ENCODE measurements at places on chromosomes 3 and 15.

GRCh38 chr3:55235416-55235815, 251.7 kb downstream of the WNT5A start:
- peak; percentile 83 for DNase-seq

GRCh38 chr15:24898715-24899272, 56.0 kb upstream of the SNRPN start:
- no peak for DNase-seq

GRCh38 chr15:79432345-79433275, 474 bp downstream of the MINAR1 start:
- no peak for DNase-seq

DNA sequence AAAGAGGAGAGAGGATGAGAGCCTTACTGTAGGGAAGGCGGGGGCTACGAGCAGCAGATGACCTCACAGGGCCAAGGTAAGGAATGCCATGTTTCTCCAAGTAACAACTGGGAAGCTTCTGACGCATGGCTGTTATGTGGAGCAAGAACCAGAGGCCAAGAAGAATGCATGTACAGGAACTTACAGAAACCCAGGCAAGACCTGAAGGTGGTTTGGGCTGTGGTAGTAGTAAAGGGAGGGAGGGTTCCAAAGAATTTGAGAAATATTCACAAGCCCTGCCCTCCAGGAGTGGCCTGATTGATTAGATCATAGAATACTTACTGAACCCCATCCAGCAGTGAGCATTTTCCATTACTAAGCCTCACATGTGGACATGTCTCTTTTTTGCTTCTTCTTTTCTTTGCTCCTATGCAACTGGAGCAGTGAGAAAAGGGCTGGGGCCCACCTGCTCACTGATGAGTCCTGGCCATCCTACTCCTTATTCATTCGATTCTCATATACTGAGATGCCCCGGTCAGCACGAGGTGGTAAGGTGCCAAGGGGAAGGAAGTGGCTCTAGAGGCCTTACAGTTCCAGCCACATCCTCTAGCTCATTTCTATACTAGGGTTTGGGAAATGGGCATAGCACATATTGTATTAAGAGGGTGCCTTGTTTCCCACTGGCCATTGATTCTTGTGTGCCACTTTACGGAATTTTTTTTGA, 8.3 kb upstream of the SLC12A8 start:
- peak; percentile 7 for DNase-seq

DNA sequence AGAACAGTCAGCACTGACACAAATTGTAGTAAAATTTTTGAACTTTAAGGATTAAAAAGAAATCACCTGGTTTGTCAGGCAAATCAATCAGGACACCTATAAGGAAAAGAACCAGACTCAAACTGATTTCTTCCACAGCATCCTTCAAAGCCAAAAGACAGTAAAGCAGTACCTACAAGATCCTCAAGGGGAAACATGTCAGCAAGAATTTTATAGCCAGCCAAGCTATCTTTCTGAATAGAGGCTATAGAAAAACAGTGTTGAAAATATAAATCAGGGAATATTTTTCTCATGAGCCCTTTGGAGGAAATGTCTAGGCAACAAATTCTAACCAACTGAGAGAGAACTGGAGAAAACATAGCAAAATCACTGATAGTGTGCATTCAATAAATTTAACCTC, 301.4 kb upstream of the UBE2E2 start:
- DNase-seq: no peak

- no peak for DNase-seq
Measured at GRCh38 chr3:179236669-179237301, 14.1 kb downstream of the KCNMB3 start.

- no peak for DNase-seq
Measured at GRCh38 chr3:78908236-78908635, 859.6 kb downstream of the ROBO1 start.

GRCh38 chr3:53673722-53674350, 172.4 kb downstream of the CHDH start:
- no peak for DNase-seq

GRCh38 chr15:87777054-87777561, 479.4 kb downstream of the NTRK3 start:
- peak; percentile 97 for DNase-seq

DNA sequence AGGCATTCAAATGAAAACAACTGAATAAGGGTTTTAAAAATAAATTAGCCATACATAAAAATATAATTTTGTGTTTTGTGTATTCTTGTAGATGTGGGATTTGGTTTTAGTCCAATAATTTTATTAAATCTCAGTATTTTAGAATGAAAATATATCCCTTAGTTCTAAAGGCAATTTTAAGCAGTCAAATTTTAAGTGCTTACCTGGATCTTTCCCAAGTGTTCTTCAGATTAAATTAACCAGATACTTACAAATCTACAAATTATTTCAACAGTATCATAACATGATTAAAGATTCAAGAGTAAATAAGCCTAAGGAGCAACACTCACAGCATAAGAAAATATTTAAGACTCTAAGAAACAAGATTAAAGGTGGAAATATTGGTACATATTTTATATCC, 275.0 kb upstream of the RBMS3 start:
- DNase-seq: no peak

DNA sequence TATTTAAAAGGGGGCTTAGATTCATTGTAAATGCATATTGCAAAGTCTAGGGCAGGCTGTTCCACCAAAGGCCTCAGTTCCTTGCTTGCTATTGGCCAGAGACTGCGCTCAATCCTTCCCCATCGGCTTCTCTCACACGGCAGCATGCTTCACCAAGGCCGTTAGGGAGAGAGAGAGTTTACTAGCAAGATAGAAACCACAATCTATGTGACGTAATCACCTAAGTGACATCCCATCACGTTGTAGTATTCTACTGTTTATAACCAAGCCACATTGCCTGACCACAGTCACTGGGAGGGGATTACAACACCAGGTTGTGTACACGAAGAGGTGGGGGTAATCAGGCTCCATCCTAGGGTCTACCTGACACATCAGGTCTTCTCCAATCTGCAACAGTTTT, 16.0 kb upstream of the NPAP1 start:
- no peak for DNase-seq

- DNase-seq: peak; percentile 15
Measured at GRCh38 chr15:88166082-88166993, 90.2 kb downstream of the NTRK3 start.

- no peak for DNase-seq
Measured at GRCh38 chr3:24389108-24390090, 105.3 kb downstream of the THRB start.

DNA sequence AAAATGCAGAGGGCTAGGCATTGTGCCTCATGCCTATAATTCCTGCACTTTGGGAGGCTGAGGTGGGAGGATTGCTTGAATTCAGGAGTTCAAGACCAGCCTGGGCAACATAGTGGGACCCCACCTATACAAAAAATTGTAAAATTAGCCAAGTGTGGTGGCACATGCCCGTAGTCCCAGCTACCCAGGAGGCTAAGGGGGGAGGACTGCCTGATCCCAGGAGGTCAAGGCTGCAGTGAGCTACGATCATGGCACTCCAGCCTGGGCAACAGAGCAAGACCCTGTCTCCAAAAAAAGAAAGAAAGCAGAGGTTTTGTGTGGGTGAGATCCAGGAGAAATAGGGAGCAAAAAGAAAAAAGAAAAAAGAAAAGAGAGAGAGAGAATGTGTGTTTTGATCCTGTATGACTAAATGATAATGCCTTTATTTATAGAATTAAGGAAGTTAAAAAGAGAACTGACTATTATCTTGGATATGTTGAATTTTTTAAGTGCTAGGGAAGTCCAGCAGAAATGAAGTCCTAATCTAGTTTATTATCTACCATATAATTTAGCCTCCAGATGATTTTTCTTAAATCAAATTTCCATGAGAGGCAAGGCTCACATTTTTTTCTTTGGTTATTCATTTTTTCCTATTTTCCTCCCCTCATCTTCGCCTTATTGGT, 4.8 kb downstream of the TTBK2 start:
- no peak for DNase-seq

GRCh38 chr3:50450209-50450921, 53.1 kb downstream of the CACNA2D2 start:
- peak; percentile 20 for DNase-seq

- DNase-seq: no peak
Measured at GRCh38 chr15:90539789-90540188, 10.1 kb downstream of the CRTC3 start.

DNA sequence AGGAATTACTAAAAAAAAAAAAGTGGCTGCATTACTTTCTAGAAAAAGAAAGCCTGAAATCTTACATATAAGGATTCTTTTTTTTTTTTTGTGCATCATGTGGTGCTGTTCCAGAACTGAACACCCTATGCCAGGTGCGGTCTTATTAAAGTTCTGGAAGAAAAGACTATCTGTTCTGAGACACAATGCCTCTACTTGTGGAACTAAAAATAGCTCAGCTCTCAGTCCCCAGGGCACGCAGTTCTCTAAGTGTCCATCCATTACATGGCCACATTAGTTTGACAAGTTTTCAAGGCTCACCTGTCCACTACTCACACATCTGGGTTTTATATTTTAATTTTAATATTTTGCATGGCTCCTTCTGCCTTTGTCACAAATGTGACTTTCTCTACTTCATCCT, 126.6 kb upstream of the ADAMTS9 start:
- DNase-seq: no peak

DNA sequence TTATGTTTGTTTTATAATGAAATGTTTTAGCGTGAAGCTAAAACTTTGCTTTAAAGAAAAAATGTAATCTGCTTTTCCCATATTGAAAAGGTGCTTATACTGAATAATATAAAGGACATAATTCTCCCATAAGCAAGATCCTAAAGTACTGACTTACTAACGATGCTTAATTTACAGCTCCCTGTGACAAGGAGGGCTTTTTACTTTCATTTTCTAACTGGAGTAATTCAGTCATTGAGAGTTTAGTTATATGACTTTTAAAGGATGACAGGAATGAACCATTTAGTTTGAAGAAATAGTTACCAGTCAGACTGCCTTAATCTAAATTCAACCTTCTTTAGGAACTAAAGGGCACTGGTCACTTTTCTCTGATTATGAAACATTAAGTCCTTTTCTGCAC, 19.3 kb upstream of the ZPLD1 start:
- DNase-seq: peak; percentile 40

GRCh38 chr15:76342382-76343201, 6.0 kb downstream of the ISL2 start:
- DNase-seq: no peak

DNA sequence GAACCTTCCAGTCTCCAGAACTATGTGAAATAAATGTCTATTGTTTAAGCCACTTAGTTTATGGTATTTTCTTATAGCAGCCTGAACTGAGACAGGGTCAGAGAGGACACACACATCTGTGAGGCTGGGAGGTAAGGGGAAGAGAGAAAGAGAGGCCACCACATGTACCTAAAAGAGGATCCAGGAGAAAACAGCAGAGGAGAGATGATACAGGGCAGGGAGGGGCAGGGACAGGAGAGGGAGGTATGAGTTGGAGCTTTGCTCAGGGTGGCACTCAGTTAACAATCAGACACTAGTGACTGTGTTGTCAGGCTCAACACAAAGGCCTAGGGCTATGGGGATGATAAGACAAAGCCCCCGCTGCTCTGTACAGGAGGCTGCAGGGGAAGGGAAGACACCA, 17.6 kb downstream of the KIF9 start:
- DNase-seq: no peak

GRCh38 chr3:63642488-63642887, 10.0 kb upstream of the SNTN start:
- no peak for DNase-seq

DNA sequence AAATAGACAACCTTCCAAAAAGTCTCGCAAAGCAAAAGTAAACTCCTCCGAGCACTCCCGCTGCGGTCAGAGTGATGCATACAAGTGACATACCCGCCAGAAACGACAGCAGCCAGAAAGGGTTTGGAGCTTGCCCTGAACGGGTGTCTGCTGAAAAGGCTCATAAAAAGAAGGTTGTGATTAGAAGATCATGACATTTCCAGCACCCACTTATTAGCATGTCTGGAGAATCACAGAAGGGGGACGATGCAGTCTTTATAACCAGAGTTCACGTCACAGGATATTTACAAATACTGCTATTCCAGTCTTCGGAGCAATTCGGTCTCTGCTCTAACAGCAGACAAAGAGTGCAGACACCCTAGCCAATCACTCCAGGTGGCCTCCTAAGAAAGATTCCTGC, 59.1 kb upstream of the FRMD4B start:
- peak; percentile 43 for DNase-seq

GRCh38 chr15:44657378-44657777, 6.1 kb downstream of the SPG11 start:
- no peak for DNase-seq

DNA sequence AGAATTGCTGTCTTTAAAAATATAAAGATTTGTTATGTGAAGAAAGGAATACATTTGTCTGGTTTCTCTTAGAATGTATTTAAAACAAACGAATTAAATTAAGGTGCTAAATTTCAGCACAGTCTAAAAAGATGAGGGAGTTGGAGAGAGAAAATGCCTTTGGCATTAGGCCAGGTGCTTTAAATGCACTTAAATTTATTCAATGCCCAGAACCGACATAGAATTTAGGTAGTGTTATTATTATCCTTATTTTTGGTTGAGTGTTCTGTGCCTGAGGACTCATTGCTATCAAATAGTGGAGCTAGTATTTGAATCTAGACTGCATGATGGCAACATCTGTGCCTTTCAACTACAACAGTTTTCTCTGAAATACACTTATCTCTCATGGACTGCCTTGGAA, 287.5 kb downstream of the RBMS3 start:
- no peak for DNase-seq

- no peak for DNase-seq
Measured at GRCh38 chr3:134694466-134694865, 43.6 kb upstream of the KY start.

GRCh38 chr3:15659254-15659975, 57.9 kb downstream of the BTD start:
- peak; percentile 60 for DNase-seq

- peak; percentile 70 for DNase-seq
Measured at GRCh38 chr3:36380221-36381031, at the start of gene STAC. Gene STAC (plus strand): TSS chr3:36380504. CDS start chr3:36380644, 140 bp downstream.

DNA sequence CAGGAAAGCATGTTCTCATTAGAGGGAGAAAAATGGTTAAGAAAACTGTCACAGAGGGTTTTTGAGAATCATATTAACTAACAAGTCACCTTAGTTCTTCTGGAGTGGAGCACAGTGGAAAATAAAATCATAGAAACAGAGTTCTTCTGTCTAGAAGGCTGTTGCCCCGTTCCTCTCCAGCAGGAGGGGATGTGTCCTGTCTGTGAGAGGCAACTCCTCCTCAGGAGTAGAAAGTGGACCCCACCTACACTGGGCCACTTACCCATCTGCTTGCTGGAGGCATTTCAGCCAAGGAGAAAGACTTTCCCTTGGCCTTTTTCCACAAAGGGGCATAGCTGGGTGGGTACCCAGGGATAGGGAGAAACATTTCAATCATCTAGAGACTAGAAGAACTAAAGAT, 106.6 kb downstream of the SSR3 start:
- DNase-seq: peak; percentile 37

GRCh38 chr3:193872265-193872753, 263.6 kb upstream of the HES1 start:
- peak; percentile 99 for DNase-seq

- DNase-seq: peak; percentile 41
Measured at GRCh38 chr3:133401374-133402135, 1.7 kb downstream of the BFSP2 start.

- DNase-seq: peak; percentile 56
Measured at GRCh38 chr15:42721016-42721415, 15.9 kb downstream of the CDAN1 start.

Measured in M059J (cell line).